ENCODE measurements at places on chromosomes 2 and 18. TPM values are rescaled to one million over a fixed set of nuclear protein-coding genes. Genes with fewer than 3 reads are reported as not detected.

REEP1 gene
- 3.8 TPM for total RNA-seq

FABP1 gene
- not detected for total RNA-seq

SPP2 gene
- total RNA-seq: not detected

PAX8 gene
- 0.75 TPM for total RNA-seq

ARHGAP28 gene
- 7.5 TPM for total RNA-seq

PUM2 gene
- 70.2 TPM for total RNA-seq

C18orf54 gene
- 0.22 TPM for total RNA-seq

SERPINB12 gene
- not detected for total RNA-seq

METTL21A gene
- 8.6 TPM for total RNA-seq

STPG4 gene
- total RNA-seq: not detected

PLCL1 gene
- 0.61 TPM for total RNA-seq

GALR1 gene
- total RNA-seq: 0.04 TPM

RIT2 gene
- total RNA-seq: not detected

KCNS3 gene
- total RNA-seq: 6.4 TPM

GALM gene
- 8.6 TPM for total RNA-seq

FSHR gene
- total RNA-seq: not detected

GBX2 gene
- total RNA-seq: not detected

FBXO15 gene
- 0.64 TPM for total RNA-seq

ICOS gene
- 0.14 TPM for total RNA-seq

ADD2 gene
- total RNA-seq: 4.2 TPM

CIB4 gene
- total RNA-seq: not detected

TGFA gene
- 7.2 TPM for total RNA-seq

SPDYA gene
- total RNA-seq: 0.38 TPM

SEPTIN10 gene
- total RNA-seq: 12.0 TPM

FEV gene
- total RNA-seq: 0.35 TPM

FSIP2 gene
- 0.65 TPM for total RNA-seq

ZNF396 gene
- 2.2 TPM for total RNA-seq

VAMP5 gene
- 9.5 TPM for total RNA-seq

SH3BP4 gene
- 63.2 TPM for total RNA-seq

NAT8 gene
- total RNA-seq: not detected

TFCP2L1 gene
- 3.9 TPM for total RNA-seq

POTEC gene
- not detected for total RNA-seq

RAX gene
- total RNA-seq: not detected

SPATS2L gene
- 57.0 TPM for total RNA-seq

TUBB8B gene
- not detected for total RNA-seq
